ENCODE measurements at places on chromosomes 4 and X.

- DNase-seq: no peak
Observed at GRCh38 chr4:186932631-186933187, 209.1 kb upstream of the FAT1 start.

DNA sequence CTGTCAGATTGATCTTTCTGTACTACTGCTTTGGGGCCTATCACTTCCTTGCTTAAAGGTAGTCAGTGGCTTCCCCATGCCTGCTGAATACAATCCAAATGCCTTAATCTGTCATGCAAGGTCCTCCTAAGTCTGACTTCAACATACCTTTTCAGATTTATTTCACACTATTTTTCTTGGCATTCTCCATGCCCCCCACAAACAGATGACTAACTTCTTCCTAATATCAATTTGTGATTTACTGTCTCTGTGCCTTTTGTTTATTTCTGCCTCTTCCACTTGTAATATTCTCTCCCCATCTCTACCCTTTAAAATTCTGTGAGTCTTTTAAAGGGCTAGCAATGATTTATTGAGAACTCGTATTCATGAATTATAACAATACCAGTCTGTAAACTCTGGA is 41.8 kb downstream of the OCRL start:
- no peak for DNase-seq

DNA sequence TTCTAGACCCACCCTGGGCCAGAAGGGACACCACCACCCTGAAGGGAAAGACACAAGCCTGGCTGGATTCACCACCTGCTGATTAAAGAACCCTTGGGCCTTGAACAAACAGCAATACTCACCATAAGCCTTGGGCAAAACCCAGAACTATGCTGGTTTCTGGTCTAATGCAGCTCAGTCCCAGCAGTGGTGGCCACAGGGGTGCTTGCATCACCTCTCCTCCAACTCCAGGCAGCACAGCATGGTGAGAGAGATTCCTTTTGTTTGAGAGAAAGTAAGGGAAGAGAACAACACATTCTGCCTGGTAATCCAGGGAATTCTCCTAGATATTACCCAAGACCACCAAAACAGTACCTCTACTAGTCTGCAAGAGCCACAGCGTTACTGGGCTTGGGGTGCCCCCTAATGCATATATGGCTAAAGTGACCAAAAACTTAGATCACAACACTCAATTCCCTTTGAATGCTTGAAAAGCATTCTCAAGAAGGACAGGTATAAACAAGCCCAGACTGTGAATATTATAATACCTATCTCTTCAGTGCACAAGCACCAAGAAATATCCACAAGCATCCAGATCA is 25.7 kb downstream of the RNF128 start:
- no peak for DNase-seq

DNA sequence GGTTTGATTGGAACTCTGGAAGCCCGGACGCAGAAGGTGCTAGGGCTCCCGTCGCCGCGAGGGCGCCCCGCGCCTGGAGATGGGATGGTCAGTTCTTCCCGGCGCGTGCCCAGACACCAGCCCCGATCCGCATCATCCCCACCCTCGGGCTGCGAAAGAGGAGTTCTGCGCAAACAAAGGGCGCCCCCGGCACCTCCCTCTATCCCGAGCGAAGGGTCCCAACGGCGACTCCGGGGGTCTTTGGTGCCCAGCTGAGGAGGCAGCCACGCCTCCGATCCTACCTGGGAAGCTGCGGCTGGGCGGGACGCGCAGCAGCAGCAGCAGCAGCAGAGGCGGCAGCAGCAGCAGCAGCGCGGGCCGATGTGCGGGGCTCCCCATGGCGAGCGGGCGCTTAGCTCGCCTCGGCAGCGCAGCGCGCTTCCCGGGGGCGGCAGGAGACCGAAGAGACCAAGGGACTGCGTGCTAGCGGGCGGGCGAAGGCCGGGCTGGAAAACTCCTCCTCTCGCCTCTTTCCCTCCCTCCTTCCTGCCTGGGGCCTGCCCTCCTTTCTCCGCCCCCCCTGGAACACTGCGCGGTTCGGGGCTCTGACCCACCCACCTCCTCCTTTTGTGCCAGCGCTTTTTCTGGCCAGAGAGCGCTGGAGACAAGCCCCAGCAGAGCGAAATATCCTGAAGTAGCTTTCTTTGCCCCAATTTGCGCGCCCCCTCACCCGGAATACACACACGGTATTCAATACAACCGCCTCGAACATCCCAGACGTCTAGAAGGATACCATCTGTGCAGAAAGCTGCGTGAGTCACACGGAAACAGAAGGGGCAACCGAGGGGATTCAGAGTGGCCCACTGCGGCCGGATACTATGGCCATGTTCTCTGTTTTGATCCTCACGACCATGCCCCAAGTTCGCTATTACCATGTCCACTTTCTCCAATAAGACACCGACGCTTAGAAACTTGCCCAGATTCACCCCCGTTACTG is at the start of gene SRPX:
Gene SRPX (minus strand): TSS at position 457 of the 976 bp plus-strand sequence. CDS start 79 bp downstream, at position 378.
- no peak for DNase-seq

DNA sequence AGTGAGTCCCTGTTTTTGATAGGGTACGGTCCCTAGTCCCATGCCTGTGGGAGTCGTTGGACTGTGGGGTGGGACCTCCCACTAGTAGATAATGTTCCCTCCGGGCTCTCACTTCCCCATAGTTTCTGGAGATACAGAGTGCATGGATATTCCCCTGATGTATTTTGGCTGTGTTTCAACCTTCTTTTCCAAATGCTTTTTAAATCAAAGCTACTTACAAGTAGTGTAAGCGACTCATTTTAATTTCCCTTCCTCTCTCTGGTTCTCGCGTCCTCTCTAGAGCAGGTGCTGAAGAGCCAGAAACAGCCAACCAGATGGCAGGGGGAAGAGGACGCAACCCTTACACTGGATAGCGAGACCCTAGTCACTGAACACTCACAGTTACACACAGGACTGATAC is 79.2 kb downstream of the ZNF827 start:
- no peak for DNase-seq

- DNase-seq: no peak
Observed at GRCh38 chrX:42096265-42096920, 173.0 kb upstream of the CASK start.

- DNase-seq: no peak
Observed at GRCh38 chr4:83417566-83417965, 38.1 kb downstream of the HELQ start.

DNA sequence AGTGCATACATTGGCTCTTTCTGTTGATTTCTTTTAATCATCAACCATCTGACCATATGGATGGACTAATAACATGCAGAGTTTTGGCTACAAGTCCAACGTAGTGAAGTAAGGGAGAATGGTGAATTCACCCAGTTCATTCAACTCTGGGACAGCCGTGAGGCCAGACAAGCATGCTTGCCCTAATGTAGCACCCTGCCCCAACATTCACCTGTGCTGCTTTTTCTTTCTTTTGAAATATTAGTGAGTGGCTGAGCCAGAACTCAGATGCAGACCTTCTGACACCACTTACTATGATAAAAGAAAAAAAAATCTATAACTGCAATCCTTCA is 17.5 kb downstream of the ARSJ start:
- DNase-seq: no peak
